ENCODE measurements at places on chromosomes 5 and 9.

- no peak for DNase-seq
These were observed 27.0 kb downstream of the PRDM6 start for GRCh38 chr5:123116058-123116457.

- peak; percentile 80 for DNase-seq
These were observed 545.4 kb upstream of the TLE4 start for GRCh38 chr9:79026316-79026715.

DNA sequence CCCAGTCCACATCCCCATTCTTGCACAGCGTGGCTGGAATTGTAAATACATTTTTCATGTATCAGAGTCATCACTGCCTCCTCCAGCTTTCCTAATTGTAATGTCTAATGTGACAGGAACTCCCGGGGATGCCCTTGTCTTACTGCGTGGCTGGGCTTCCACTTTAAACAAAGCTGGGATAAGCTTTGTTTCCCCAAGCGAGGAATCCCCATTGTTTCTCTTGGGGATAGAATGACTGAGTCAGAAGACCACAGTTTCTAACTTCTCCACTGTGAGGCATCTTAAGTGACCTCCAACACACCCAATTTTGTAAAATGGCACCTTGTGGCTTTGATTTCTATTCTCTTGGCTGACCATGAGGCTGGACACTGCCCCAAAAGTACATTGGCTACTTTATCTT is 22.4 kb downstream of the ARPC5L start:
- no peak for DNase-seq

DNA sequence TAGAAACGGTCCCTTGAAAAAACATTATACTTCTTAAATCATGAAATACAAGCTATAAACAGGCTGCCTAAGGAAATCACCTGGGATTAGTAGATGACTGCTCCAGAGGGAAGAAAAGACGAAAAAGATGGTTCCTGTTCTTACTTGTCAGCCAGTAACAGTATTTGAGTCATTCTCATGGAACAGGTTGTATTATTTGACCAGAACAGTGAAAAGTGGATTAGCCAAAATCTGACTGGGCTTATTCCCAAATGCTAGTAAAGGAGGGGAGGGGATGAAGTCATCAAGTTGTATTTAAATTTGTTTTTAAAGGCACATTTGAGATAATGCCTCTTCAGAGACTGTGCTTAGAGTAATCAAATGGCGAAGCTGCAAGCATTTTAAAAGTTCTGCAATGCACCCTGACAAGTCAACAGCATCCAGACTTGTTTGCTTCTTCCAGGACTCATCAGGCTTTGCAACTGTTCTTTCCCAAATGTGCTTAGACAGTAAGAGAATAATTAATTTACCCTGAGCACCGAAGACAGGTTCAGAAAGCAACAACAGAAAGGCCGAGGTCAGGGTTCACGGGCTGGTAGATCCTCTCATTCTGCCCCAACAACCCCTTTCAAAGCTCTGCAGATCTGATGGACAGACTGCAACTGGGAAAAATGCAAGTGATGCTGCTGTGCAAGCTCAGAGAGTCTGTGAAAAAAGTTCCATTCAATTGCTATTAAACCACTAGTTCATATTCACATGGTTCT is 800.6 kb downstream of the KCTD16 start:
- DNase-seq, result no peak

DNA sequence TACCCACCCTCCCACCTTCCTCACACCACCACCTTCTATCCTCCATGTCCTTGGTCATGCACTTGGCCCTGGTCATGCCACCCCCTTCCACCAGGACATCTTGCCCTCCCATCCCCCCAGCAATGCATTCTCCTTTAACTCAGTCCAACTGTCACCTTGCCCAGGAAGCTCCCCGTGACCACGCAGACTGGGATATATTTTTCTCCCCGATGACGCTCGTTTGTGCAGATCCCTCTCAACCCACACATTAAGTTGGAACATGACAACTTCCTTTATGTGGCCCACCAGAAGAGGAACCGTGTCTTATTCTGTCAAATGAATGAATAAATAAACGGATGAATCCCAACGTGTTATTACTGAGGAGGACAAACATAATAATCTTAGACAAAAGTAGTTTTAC is 82.8 kb upstream of the TAS2R1 start:
- no peak for DNase-seq

- DNase-seq, result no peak
These were observed 88.5 kb upstream of the SMC5 start for GRCh38 chr9:70170151-70170790.

GRCh38 chr9:6367128-6367890 is 39.1 kb downstream of the TPD52L3 start:
- no peak for DNase-seq

DNA sequence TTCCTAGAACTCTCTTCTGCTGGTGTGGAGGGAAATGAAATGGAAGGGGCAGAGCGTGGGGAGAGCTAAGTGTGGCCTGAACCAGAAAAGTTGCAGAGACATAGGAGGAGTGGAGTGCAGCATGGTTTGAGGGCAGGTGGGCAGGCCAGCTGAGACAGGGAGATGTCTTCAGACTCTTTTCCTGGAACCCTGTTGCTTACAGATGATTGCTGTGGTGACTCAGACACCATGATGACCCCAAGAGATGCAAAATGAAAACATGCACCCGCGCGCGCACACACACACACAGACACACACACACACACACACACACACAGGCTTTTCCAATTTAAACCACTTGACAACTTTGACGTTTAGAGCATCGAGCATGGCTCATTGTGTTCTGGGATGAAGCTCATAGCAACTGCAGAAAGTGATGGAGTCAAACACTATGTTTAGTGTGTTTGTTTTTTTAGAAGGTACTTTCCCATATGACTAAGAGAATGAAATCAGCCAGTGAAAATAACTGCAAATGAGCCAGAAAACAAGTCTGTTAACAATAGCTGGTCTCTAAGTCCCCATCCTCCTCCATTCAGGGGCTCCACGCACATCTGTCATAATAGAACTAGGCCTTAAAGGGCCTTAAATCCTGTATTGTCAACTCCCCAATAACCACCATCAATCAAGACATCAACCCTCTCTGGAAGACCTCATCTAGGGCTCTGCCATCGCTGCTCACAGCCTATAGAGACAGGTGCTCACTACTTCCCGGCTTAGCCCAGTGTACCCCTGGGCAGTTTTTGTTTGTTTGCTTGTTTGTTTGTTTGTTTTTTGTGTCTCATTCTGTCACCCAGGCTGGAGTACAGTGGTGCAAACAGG is 9.6 kb downstream of the TMOD1 start:
- DNase-seq, result no peak

DNA sequence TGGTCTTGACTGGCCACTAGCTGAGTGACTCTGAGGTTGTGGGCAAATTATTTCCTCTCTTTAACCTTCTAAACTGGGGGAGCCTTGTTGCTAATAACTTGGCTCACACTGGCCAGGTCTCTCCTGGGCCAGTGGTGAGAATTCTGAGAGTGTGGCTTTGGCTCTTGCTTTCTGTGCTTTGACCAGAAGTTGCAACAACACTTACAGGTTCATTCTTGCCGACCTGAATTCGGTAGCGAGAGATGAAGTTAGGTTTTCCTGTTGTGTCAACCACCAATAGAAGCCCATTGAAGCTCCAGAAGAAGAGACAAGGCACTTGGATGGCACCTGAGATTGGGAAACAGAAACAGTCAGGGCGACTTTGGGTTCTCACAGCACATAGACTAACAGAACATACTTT is 19.8 kb downstream of the FAXDC2 start:
- no peak for DNase-seq

GRCh38 chr9:109894921-109895758 is 115.1 kb downstream of the PALM2AKAP2 start:
- DNase-seq, result no peak

GRCh38 chr5:92886751-92887150 is 694.3 kb downstream of the NR2F1-AS1 start:
- no peak for DNase-seq

- no peak for DNase-seq
These were observed 41.9 kb downstream of the TNFAIP8 start for GRCh38 chr5:119397518-119398380.

GRCh38 chr9:133959171-133959570 is 33.0 kb downstream of the VAV2 start:
- DNase-seq, result no peak

- no peak for DNase-seq
These were observed 149.9 kb downstream of the ISOC1 start for GRCh38 chr5:129244478-129244877.

DNA sequence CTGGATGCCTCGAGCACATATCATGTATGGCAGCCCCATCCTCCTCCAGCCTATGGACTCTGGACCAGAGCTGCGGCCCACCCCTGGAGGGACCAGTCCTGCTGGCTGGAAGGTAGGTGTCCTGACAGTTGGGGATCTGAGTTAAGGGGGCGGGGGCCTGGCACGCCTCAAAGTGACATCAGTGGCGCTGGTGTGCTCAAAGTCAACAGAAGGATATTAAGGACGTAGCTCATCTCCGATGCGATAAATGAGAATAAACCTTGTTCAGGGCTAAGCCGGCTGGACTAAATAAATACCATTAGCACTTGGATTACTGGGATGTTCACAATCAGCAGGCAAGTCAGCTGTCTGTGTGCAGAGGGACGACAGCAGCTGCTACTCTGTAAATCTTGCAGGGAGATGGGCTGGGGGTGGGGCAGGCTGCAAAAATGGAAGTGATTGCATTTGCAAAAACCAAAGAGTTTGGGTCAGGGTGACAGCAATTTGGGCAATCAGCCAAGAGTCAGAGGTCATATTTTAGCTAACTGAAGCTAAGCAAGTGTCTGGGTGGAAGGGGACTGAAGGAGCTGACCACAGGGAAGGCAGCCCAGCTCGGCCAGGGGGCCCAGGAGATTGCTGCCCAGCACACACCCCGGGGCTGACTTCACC is 80.0 kb upstream of the LRRTM2 start:
- DNase-seq, result peak; percentile 48

- no peak for DNase-seq
These were observed 5.9 kb downstream of the SSNA1 start for GRCh38 chr9:137194388-137194787.

GRCh38 chr5:33631786-33632185 is 191.0 kb downstream of the TARS1 start:
- no peak for DNase-seq

DNA sequence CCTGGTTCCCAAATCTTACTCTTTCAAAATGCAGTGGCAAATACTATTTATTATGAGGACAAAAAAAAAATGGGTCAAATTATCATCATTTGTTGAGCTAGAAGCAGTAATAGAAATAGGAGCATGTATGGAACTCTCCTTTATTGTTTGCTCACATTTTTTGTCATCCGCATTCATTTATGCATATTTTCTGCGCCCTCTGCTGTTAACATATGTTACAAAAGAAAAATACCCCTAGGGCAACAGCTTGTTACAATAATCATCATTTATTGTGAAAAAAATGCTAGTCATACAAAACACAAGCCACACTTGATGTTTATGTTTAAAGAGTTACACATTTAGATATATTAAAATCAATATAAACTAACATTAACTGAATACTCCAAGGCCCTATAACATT is 328.2 kb downstream of the TUSC1 start:
- DNase-seq, result no peak

DNA sequence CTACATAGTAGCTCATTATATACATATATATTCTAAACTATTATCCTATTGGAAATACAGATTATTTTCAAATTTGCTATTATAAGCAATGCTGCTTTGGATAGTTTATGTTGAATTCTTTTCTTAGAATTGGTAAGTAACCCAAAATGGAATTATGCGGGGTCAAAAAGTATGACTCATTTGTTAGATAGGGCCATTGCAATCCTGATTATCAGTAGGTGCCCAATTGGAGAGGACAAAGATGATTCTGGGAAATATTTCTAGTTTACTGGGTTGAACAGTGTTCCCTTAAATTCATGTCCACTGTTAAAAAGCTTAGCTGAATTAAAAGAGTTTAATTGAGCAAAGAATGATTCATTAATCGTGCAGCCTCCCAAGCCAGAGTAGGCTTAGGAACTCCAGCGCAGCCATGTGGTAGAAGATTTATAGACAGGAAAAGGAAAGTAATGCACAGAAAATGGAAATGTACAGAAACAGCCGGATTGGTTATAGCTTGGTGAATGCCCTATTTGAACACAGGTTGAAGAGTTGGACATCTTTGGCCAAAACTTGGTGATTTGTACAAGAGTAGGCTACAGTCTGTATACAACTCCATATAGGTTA is 81.8 kb downstream of the GDNF start:
- DNase-seq, result no peak

GRCh38 chr5:172791286-172791685 is 20.3 kb upstream of the DUSP1 start:
- DNase-seq, result no peak

- DNase-seq, result no peak
These were observed 7.9 kb upstream of the IER5L start for GRCh38 chr9:129185991-129186390.

GRCh38 chr5:84411832-84412605 is 27.3 kb upstream of the EDIL3 start:
- DNase-seq, result peak; percentile 64

GRCh38 chr9:71774920-71775319 is 6.6 kb upstream of the CEMIP2 start:
- no peak for DNase-seq

- no peak for DNase-seq
These were observed 101.4 kb downstream of the FBXO4 start for GRCh38 chr5:42026446-42026845.

DNA sequence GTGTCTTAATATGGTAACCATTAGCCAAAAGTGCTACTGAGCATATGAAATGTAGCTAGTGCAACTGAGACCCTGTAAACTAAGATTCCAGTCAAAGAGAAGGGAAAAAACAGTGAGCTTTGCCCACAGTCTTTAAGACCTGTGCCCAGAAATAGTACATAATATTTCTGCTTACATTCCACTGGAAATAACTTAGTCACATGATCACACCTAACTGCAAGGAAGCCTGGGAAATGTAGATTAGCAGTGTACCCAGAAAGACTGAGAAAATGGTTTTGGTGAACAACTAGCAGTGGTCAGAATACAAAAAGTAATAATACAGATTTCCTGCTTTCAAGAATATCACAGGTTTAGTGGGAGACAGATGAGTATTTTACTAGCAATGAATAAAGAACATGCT is 2.5 kb upstream of the CPLANE1 start:
- no peak for DNase-seq

- DNase-seq, result no peak
These were observed 153.5 kb downstream of the MAT2B start for GRCh38 chr5:163658702-163659567.

- DNase-seq, result no peak
These were observed 16.0 kb upstream of the TMEM171 start for GRCh38 chr5:73104326-73104725.

DNA sequence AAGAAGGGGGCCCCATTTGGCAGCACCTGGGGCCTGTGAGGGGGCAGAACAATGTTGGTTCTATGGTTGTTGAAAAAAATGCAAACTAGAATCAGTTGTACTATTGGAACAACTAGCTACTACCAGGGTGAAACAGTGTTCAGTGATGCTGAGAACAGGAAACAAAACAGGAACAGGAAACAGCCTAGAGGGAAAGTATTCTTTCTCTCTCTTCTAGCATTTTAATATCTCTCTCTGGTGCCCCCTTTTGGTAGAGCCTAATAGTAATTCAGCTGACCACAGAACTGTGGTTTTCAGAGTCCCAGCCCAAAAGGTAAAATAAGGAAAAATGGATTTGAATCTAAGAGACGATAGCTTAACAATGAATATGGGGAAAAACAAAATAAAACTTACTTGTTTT is 138.0 kb upstream of the KCNN2 start:
- no peak for DNase-seq

- no peak for DNase-seq
These were observed 195.2 kb upstream of the PTGER4 start for GRCh38 chr5:40484495-40484894.

GRCh38 chr5:10059980-10060379 is 189.7 kb downstream of the ATPSCKMT start:
- DNase-seq, result no peak
